ENCODE measurements at places on chromosomes 7 and 10.

DNA sequence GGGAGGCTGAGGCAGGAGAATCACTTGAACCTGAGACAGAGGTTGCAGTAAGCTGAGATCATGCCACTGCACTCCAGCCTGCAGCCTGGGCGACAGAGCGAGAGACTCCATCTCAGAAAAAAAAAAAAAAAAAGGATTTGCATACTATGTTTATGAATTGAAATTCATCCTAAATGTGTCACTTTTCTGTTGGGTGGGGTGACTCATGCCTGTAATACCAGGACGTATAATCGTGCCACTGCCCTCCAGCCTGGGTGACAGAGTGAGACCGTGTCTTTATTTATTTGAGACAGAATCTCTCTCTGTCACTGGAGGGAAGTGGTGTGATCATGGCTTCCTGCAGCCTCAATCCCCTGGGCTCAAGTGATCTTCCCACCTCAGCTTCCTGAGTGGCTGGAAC lies 5.8 kb downstream of the ZNF212 start:
- DNase-seq: no peak

GRCh38 chr7:126979722-126980121 lies 273.0 kb downstream of the GRM8 start:
- no peak for DNase-seq

DNA sequence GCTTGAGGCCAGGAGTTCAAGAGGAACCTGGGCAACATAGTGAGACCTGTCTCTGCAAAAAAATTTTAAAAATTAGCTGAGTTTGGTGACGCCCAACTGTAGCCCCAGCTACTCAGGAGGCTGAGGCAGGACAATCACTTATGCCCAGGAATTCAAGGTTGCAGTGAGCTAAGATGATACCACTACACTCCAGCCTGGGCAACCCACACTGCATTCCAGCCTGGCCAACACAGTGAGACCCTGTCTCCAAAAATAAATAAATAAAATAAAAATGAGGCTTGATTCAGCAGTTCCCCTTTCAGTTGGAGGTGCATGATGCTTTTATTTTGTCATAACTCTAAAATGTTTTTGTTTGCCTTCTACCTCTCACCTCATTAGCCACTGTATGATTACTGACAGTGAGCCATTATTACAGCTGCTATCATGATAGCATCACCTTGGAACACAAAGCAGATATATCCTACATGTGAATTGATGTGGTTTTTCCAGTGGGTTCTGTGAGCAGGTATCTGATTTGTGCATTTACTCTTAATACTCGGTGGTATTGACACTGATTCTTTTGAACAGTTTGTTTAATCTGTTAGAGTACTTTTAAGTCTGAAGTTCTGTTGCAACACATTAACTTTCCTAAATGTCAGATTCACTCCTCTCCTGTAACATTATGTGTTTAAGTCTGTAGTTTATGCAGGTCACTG lies 49.1 kb downstream of the ARID5B start:
- peak; percentile 1 for DNase-seq

GRCh38 chr10:103703941-103704919 lies 151.1 kb downstream of the SH3PXD2A start:
- DNase-seq: no peak

DNA sequence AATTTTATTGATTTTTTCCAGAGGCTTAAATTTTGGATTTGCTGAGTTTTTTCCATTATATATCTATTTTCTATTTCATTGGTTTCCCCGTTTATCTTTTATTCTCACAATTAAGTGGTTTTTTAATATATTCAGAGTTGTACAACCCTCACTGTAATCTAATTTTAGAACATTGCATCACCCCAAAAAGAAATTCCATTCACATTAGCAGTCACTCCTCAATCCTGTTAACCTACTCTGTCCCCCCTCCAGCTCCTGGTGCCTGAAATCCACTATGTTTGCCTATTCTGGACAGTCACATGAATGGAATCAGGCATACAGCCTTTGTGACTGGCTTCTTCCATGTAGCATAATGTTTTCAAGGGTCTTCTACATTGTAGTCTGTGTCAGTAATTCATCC lies 55.8 kb upstream of the ITGA8 start:
- DNase-seq: no peak

DNA sequence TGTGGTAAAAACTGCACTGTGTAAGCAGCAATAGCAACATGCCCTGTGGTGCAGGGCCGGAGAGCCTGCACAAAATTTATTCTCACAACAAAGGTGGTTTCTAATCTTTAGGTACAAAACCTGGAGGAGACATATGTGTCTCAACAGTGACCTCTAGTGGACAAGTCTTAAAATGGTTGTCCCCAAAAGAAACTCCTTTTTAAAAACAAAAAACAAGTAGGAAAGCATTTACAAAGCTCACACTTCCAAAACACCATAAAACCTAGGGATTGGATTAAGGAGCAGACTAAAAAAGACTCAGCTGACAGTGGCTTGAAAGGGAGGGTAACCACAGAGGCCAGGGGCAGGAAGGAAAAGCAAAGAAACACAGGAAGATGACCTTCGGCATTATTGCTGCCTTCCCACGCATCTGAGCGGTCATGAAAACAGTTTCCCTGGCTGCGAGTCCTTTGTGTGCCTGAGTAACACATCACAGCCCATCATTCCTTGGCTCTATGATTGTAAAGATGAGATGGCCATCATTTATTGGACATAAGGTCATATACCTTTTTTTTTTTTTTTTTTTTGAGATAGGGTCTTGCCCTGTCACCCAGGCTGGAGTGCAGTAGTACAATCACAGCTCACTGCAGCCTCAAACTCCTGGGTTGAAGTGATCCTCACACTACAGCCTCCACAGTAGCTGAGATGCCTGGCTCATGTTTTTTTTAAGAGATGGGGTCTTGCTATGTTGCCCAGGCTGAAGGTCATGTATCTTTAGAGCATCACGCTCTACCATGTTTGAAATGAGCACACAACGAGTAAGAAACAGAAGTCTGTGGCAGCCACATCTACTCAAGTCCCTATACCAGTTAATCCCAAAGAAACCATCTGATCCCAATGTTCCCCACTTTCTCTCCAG lies 39.5 kb downstream of the RSU1 start:
- DNase-seq: peak; percentile 50

- DNase-seq: peak; percentile 36
These were observed at the start of gene LOXL4 for GRCh38 chr10:98267894-98268693. Gene LOXL4, minus strand, starts transcription at chr10:98268194. Its CDS starts 5,175 bp downstream, at chr10:98263019.
